ENCODE measurements at places on chromosomes 16 and 17.
A peak's percentile ranks its signal among the peaks of the same experiment; 100 is the strongest.

GRCh38 chr17:8856869-8857575, 10.5 kb downstream of the PIK3R6 start:
- ATAC-seq, result no peak

- no peak for ATAC-seq
Observed at GRCh38 chr17:82713071-82713723, 3.3 kb upstream of the FN3KRP start.

GRCh38 chr17:70169709-70170597, 621 bp downstream of the KCNJ2 start:
- peak; percentile 29 for ATAC-seq

DNA sequence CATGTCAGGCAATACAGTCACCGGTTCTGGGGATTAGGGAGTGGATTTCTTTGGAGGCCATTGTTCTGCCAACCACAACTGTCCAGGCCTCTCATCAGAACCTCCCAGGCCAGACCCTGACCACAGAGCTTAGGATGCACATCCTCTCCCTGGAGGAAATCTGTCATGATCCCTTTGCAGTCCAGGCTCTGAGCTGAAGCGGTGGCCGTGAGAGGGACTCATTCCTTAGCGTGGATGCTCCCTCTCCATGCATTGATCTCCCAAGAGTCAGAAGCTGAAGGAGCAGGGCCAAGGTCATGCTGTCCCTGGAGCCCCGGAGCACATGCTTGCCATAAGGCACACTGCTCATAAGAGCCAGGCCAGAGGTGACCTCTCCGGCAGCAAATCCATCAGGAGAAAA, 181.4 kb downstream of the COPRS start:
- ATAC-seq, result no peak

- ATAC-seq, result no peak
Observed at GRCh38 chr17:37717627-37718323, 27.1 kb downstream of the HNF1B start.
